ENCODE measurements at places on chromosomes 4 and X.
A peak's percentile ranks its signal among the peaks of the same experiment; 100 is the strongest.

DNA sequence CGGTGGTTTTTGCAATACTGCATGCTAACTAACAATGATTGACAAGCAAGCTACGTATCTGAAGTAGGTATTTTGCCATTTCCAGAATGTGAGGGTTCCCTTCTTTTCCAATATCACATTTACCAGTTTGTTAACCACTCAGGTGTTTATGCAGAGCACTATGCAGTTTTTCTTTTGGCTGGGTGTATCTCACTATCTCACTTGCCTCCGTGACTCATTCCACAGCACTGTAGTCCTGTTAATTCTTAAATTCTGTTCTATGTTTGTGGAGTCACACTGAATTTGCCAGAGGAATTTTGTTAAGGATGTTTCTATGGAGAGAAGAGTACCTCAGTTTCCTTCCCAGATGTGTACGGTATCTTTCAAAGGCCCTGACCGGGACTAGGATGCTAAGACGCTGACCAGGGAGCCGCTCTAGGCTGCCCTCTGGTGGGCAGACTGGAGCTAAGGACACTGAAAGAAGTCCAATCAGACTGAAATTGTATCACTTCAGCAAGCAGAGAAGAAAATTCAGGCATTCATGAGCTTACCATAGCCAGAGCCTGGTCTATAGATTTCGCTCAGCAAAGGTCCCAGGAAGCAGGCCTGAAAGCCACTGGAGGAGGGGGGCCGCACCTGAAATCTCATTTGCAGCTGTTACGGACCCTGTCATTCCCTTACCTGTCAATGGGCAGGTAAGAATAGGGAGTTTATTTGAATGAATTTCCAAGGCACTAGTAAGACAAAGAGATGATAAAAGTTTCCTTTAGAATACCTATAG, 388.4 kb upstream of the SPOCK3 start:
- DNase-seq: peak; percentile 27

- DNase-seq: no peak
These were observed 218.7 kb downstream of the SCFD2 start for GRCh38 chr4:53147197-53147596.

DNA sequence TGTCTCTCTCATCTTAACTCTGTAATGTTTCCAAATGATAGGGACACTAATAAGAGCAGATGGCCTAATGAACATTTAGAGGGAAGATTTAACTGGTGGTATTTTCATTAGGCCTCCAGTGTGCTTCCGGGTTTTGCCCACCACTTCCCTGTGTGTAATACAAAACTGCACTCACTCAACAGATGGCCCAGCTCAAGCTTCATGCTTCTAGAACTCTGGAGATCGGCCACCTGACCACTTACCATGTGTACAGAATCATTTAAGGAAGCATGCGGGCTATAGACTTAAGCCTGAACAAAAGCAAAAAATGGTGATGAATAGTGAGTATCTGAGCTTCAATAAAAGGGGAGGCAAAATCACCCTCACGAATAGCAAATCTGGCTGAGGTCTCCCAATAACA, 89.3 kb downstream of the SH2D1A start:
- no peak for DNase-seq

DNA sequence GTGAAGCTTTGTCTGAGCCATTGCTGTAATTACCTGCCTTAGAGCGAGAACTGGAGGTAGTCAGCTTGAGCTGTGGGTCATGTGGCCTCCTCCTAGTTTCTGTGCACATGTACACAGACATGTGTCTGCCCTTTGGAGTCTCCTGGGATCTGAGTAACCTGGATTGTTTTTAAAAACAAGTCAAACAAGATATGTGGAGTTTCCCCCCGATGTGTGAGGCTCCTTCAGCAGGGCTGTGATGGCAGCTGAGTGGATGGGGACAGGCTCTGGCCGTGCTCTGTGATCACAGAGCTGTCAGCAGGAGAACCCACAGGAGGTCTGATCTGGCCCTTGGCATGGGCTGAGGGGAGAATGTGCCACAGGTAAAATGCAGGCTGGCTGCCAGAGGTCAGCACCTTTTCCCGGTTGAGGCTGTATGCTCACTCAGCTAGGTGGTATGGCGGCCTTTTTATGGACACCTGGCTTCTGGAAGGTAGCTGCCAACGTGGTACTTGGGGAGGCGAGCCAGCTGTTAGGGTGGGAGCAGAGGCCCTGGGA, 38.4 kb downstream of the NOP14 start:
- DNase-seq: no peak

DNA sequence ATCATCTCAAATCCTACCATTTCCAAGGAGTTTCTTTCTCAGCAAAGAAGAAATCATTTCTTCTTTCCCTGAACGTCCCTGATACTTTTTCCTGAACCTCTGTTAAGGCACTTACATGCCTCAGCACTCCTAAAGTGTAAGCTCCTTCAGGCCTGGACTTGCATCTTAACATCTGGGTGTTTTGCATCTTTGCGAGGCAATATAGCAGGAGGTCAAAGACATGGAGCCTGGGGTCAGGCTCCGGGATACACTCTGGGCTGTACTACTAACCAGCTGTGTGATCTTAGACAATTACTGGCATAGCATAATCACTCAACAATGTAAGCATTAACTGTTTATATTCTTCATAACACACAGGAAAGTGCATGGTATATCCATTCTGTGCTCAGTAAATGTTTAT, 275.5 kb upstream of the BOD1L1 start:
- DNase-seq: no peak
